ENCODE measurements at places on chromosomes 2 and 18.

DNA sequence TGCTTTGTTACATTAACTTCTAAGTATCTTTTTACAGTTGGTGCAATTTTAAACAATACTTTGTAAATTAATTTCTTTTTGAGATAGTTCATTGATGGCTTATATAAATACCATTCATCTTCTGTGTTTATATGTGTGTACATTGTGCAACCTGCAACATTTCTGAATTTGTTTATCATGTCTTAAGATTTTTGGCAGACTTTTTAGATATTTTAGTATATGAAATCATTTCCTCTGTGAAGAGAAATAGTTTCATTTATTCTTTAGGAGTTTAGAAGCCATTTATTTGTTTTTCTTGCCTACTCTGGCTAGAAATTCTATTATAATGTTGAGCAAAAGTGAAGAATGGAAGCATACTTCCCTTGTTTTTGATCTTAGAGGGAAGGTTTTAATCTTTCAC is 337.8 kb upstream of the DSEL start:
- peak; percentile 70 for DNase-seq

- DNase-seq: peak; percentile 94
Observed at GRCh38 chr2:27303093-27304025, 4.9 kb downstream of the UCN start.

DNA sequence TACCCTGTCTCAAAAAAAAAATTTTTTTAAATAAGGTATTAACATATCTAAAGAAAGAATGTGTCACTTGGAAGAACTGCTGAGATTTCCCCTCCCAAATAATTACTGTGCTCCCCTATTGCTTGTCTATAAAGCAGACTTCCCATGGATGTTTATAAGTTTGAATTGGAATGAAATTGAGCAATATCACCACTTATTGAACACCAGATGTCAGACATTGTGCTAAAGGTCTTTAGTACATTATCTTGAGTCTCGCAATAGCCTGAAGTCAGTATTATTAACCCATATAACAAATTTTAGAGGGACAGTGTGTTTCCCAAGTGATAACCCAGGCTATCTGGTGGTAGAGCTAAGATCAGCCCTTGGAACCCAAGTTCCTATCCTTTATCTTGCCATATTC is 102.9 kb upstream of the MSH2 start:
- no peak for DNase-seq

GRCh38 chr2:240640939-240641338 is 15.7 kb downstream of the GPR35 start:
- DNase-seq: peak; percentile 55

DNA sequence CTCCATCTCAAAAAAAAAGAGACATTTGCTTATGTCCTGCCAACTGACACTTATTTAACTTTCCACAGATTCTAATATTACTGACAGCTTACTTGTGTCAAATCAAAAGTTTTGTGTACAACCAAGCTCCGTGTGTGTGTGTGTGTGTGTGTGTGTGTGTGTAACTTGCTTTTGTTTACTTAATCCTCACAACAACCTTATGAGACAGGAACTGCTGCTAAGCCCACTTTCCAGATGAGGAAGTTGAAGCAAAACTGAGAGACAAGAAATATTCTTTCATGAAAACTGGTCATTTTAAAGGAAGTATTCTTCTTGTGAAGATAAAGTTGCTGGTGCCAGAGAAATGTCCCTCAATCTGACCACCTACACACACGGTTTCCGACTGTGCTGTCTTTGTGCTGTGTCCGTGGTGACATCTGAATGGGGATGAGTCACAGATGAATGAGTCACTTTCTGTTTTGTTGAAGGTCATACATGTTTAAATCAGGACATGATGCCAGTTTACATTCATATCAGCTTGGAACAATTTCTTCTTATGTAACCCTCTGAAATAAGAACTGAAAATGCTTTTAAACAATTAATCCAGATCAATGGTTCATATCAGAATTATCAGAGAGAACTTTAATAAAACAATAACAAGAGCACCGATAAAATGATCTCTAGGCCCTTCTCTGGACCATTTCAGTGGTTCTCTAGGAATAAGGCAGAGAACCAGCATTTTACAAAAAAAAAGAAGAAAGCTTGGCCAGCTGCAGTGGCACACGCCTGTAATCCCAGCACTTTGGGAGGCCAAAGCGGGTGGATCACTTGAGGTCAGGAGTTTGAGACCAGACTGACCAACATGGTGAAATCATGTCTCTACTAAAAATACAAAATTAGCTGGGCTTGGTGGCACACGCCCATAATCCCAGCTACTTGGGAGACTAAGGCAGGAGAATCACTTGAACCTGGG is 95.5 kb downstream of the THNSL2 start:
- DNase-seq: peak; percentile 5

GRCh38 chr2:48346124-48346536 is 183.8 kb upstream of the STON1 start:
- DNase-seq: peak; percentile 85

DNA sequence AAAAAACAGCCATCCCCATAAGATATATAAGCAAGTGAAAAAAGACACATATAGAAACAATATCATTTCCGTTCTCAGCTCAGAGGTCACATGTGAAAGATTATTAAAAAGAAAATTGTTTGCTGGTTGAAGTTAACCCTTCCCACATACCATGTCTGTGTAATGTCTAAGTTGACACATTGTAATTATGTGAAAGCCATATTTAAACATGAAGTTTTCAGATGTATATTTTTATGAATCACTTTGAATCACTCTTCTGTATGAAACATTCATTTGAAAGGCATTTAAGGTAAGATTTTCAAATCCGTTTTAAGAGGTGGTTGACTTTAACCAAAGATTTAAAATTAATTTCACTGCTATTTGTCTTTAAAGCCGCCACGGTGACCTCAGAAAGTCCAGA is 441.9 kb downstream of the RND3 start:
- no peak for DNase-seq

DNA sequence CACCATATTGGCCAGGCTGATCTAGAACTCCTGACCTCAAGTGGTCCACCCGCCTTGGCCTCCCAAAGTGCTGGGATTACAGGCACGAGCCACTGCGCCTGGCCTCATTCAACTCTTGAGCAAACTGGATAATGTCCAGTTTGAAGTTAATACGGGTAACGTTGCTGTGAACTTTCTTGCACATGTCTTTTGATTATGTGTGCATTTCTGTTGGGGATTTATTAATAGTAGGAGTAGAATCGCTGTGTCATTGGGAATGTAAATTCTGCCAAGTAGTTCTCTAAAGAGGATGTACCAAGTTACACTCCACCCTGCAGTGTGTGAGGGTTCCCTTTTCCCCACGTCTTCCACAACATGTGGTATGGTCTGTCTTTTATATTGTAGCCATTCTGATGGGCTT is 6.2 kb downstream of the IMPA2 start:
- no peak for DNase-seq

- no peak for DNase-seq
Observed at GRCh38 chr18:55403421-55403949, 184.5 kb downstream of the TCF4 start.

- peak; percentile 48 for DNase-seq
Observed at GRCh38 chr2:178484245-178485041, 4.2 kb downstream of the PLEKHA3 start.

DNA sequence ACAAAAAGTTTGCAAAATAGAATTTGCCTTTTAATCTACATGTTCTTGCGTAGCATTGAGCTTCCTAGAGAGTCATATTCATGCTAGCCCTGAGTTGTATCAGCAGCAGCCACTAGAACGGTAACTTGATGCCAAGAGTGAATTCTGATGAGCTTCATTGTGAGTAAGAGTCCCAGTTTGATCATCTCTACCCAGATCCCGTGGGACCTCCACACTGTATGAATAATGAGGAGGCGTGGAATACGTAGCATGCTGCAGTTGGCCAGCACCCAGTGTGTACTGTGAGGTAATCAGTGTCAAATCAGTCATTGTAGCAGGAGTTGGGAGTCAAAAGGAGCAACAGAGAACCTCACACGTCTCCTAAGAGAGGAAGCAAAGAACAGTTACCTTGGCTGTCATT is 197.9 kb downstream of the NEDD4L start:
- DNase-seq: peak; percentile 72

Measured in adipocyte (in vitro differentiated cells).